ENCODE measurements at places on chromosomes 1 and 21.

DNA sequence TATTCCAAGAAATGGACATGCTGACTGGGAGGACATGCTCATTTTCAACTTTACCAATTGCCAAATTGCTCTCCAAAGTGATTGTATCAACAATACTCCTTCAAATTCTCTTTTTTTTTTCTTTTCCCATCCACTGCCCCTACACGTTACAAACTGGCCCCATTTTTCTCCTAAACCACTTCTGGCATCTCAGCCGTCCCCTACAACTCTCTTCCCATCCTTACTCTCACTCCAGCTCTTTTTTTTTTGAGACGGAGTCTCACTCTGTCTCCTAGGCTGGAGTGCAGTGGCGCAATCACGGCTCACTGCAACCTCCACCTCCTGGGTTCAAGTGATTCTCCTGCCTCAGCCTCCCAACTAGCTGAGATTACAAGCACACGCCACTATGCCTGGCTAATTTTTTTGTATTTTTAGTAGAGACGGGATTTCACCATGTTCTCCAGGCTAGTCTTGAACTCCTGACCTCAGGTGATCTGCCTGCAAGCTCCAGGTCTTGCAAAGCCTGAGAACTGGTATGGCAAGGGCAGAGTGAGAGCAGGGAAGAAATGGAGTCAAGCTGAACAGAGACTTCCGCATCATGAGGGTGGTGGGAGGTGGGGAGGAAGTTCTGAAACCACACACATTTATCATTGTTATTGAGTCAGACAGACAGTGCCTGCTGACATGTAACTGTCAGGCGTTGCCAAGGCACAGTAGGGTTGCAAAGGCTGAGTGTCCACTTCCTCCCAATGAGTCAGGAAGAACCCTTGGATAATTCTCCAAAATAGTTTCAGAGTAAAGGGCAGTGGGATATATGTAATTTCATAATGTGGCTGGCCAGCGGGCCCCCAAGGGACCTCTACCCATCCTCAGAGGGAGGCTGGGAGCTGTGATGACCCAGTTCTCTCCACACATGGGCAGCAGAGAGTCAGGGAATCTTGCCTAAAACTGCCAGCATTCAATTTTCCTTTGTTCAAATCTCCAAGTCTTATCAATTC is 17.4 kb downstream of the CELA3A start:
- peak; percentile 75 for DNase-seq

DNA sequence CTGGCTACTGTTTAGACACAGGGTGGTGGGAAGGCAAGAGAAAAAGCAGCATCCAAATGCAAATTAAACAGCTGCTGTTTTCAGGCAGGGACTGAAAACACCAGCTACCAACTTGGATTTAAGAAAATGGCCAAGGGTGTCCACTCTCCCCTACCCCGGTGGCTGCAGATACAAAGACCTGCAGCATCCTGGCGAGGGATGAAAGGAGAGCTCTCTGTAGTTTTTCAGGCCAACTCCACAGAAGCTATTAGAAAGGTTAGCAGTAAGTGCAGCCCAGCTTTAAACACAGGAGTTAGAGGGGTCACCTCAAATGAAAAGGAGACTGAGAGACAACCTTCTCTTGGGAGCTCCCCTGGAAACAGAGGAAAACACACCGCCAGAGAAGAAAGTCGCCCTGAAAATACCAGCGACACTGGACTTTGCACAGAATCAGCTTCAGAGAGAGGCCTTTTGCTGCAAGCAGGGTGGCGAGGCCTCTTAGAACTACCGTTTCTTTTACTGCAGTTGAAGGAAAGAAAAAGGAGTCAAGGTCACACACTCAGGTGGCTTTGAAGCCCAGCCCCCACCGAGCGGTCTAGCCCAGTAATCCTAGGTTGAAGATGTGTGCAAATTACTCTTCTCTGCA is 74.4 kb upstream of the TIAM1 start:
- DNase-seq = no peak

DNA sequence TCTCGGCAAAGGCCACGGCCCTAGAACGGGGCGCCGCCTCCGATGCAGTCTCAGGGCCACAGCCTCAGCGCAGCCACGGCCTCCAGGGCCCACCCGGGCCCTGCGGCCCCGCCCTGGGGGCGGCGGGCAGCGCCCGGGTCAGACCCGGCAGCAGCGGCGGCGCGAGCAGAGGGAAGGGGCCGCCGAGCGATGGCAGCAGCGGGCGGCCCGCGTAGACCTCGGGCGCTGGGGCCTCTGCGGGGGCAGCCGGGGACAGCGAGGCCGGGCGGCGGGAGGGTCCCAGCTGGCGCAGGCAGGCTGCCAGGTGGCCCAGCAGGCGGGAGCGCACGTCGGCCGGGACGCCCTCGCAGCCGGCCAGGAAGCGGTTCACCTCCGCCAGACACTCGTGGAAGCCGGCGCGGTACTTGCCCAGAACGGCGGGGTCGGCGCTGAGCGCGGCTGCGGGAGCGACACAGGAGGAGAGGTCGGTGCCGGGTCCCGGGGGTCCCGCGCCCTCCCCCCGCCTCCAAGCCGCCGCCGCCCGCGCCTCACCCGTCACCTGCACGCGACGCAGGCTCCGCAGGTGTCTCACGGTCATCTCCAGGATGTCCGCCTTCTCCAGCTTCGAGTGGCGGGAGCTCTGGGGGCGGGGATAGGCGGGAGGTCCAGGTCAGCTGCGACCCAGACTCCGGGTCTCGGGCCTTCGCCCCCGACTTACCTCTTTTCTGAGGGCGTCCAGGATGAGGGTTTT is 737 bp downstream of the HES4 start:
- no peak for DNase-seq

DNA sequence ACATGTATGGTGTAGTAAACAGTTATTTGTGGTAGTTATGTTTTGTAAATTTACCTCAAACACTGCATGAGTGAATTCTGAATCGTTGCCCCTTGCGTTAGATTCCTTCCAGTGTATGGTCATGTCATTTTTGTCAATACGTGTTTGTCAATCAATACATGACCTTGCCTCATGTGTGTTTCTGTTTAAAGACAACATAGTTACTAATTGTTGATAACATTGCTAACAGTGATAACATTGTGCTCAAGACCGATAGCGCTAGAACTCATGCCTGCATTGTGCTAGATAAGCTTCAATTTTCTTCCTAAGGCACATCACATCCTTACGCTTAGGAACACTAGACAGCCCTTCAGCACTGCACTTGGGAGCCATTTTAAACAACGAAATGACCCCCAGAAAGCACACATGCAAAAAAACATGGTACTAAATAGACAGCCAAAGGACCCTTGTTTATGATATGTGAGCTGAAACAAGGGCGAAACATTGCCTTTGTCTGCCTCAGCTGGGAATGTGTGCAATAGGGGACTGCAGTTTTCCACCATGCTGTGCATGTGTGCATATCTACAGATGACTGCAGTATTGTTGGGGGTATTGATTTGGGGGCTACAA is 37.3 kb downstream of the MRPS6 start:
- DNase-seq = no peak

- no peak for DNase-seq
Observed at GRCh38 chr1:41475859-41476567, 8.5 kb downstream of the EDN2 start.

GRCh38 chr1:203870245-203870644 is 8.8 kb downstream of the SNRPE start:
- no peak for DNase-seq

DNA sequence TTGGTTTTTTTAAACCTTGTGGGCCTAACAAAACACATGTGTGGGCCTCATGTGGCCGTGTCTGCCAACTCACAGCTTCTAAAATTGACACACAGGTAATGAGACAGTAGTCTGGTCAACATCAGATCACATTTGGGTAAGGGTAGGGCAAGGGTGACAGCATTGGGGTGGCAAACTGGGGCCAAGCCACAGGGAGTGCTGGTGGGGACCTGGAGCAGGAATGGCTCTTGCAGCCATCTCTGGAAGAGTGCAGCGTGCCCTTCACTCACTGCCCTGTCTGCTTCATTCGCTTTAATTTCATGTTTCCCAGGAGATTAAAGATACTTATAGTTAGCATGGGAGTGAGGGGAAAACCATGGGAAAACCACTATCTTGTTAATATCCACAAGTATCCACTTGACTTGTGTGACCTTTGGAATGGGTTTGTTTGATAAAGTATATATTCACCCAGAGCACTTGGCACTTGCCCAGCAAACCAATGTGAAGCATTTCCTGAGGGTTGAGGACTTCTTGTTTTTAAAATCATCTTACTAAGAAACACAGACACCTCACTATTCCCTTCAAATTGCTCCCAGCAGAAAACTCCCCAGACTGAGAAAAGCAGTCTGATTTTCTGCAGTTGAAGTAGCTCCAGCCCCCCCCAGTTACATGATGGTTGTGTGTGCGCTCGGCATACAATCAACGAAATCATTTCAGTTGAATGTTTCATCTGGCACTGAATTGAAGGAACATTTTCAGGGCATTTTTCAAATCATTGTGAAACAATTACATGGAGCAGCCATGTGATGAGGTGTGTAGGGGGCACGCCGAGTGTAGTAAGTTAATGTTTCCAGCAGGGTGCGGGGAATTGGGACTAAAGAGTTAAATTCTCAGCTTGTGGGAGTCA is 175.7 kb downstream of the VPS13D start:
- peak; percentile 33 for DNase-seq

GRCh38 chr1:92585831-92586230 is 99.1 kb upstream of the GFI1 start:
- DNase-seq = no peak

DNA sequence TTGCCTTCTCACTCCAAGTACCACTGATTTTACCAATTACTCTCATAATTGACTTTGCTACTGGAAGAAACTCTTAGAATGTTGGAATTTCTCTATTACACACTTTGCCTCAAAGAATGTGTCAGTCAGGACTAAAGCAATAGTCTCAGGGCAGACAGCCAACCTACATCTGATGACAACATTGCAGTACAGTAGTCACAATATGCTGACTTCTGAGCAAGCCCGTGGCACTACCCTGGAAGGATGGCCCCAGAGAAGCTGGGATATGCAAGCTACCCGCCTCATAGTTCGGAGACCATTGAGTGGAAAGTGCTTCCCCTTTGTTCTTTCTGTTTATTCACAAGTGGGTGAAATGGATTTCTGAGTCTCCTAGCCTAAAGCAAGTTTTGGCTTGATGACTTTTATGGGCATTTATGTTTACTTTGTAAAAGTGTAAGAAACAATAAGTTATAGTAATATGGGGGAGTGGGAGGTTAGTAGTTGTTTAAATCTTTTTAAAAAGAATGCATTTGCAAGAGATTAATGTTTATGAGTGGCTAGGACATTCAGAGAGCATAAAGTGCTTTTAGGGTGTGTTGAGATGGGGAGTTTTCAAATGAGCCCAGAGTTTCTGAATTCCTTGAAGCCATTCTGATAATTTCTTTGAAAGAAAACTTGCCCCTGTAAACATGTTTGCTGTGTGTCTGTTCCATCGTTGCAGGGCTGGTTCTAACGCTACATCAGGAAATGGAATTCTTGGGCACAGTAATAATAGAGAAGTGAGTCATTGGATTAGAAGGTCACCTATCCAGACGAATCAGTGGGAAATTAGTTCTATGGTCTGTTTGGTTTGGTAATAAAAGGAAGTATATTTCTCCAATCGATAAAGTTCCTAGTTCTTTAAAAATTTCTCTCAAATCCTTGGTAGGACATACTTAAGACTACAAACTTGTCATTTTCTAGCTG is 63.8 kb downstream of the LMO4 start:
- peak; percentile 35 for DNase-seq

- no peak for DNase-seq
Observed at GRCh38 chr1:218361298-218362065, 16.3 kb downstream of the TGFB2 start.

GRCh38 chr1:27630859-27631491 is 4.0 kb downstream of the FGR start:
- no peak for DNase-seq

Data from fibroblast of skin of left biceps (primary cell).